Suppressor macrophage (primary cell): ENCODE measurements at places on chromosomes 5 and 9.

GRCh38 chr9:12640016-12640587 lies 53.1 kb upstream of the TYRP1 start:
- no peak for DNase-seq

- no peak for DNase-seq
These were observed 12.5 kb upstream of the NKX2-5 start for GRCh38 chr5:173247510-173247909.

- peak; percentile 7 for DNase-seq
These were observed 74.8 kb downstream of the STK32A start for GRCh38 chr5:147309621-147310020.

- no peak for DNase-seq
These were observed 5.2 kb upstream of the DUSP1 start for GRCh38 chr5:172776235-172776594.

- peak; percentile 80 for DNase-seq
These were observed 24.9 kb downstream of the PCDHGC5 start for GRCh38 chr5:141513627-141514329.

GRCh38 chr5:180140079-180140554 lies 68.6 kb upstream of the RNF130 start:
- no peak for DNase-seq

DNA sequence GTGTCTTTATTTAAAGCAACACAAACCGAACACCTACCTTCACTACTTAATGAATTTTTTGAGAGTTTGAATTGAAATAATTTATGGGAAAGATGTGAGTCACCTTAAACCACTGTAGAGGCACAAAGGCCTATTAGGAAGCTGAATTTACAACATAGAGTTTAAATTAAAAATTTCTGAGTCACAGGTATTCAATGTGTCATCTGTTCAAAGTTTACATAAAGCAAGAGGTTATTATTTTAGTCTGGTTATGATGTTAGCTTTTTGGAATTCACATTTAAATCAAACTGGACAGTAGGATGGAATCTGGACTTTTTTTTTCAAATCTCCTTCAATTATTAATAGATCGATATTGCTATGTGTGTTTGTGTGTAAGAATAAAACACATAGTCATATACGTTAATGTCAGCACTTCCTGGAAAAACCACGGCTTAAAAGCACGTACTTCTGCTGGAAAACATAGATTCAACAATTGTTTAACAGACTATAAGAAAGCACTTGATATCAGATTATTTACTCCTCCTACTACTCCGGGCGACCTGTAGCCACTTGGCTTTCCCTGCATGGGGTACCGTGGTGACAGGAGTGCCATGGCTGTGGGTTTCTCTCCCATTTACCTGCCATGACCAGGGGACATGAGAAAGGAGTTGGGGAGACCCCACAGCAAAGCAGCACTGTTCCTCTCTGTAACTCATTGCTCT lies 638.6 kb downstream of the SEMA5A start:
- DNase-seq = no peak

GRCh38 chr9:95026148-95026524 lies 291.4 kb downstream of the FANCC start:
- DNase-seq = no peak

DNA sequence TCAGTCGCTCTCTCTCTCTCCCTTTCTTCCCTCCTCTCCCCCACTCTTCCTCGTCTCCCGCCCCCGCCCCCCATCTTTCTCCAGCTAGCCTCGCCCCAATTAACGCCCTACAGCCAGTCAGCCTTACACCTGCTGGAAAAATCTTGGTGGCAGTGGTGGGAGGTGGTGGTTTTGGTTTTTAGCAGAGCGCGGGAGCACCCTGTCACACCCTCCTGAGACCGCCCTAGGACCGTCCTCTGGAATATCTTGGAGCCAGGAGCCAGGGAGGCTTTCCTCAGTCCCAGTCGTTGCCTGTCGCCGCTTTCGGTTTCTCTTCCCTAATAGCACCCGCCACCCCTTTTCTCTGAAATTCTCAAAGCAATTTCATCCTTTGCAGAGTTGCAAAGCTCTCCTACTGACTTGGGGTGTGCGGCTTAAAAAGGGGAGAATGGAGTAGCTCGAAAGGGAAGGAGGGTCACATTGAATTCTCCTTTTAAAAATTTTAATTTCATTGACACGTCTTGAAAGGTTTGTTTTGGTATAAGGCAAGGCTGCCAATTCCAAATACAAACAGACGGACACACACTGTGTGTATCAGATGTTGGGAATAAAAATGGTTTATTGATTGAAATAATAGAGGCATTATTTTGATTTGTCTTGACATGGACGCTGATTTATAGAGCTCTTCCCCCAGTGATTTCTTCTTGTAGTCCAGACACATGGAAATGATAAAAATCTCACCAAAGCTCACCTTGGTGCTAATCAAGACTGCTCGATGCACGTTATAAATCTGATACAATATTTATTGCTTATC lies 301.3 kb downstream of the PARP8 start:
- DNase-seq = peak; percentile 49

DNA sequence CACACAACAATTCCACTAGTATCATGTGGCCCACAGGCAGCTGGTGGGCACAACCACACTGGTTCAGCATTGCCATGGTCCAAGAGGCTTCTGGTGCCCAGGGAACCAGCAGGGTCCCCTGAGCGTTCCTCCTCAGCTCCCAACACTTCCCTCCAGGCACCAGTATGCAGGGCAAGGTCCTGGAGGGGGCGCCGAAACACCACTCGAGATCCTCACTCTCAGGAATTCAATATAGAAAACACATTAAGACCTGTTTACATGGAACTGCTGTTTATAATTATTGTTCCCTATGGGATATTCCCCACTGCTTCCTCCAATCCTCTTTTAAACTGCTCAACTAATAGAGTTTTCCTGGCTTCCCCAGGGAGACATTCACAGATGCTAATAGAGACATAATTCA lies 91.9 kb upstream of the GABRP start:
- DNase-seq = no peak

GRCh38 chr5:134290443-134290842 lies 64.6 kb upstream of the PPP2CA start:
- DNase-seq = no peak

DNA sequence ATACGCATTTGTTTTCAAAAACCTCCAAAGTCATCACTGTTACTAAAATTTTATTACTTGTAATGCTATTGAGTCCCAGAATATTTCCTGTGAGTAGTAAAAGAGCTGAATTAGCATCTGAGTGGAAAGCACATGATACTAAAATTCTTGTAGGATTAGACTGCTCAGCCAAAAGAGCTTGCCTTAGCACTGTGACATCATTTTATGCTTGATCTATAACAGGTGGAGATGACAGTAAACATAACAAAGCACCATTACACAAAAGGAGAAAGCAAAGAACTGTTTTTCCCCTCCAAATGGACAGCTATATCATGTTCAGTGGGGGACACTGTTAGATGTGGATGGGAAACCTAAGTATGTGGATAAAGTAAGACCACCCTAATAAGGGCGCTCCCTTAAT lies 5.8 kb upstream of the JAK2 start:
- DNase-seq = peak; percentile 32

DNA sequence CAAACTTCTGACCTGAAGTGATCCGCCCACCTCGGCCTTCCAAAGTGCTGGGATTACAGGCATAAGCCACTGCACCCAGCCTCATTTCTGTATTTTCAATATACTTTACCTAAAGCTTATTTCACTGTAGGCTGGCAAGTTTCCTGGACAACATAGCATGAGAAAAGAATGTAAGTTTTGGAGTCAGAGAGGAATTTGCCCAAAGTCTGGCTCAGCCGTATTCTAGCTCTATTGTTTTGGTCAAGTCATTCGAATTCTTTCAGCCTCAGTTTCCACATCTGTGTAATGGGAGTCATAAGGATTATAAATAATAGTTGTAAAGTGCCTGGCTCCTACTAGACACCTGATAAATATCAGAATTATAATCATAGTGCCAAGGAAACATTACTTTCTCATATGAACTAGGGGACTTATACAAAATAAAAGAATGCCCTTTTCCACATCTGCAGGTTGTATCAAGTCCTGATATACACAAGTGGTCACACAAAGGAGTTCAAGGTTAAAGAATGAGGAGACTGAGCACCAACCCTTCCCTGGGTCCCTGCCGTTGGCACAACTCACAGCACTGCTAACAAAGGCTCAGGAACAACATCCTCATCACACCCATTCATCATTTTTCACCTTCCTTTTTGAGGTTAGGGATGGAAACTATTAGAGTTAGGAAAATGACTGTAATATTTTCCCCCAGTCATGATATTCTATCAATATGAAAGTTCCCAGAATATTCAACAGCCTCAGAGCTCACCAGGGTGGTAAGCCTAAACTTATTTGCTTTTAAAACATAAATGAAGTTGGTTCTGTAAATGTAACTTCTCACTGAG lies 34.6 kb upstream of the RAI14 start:
- no peak for DNase-seq

- no peak for DNase-seq
These were observed 124.3 kb downstream of the TLR4 start for GRCh38 chr9:117828466-117828865.

DNA sequence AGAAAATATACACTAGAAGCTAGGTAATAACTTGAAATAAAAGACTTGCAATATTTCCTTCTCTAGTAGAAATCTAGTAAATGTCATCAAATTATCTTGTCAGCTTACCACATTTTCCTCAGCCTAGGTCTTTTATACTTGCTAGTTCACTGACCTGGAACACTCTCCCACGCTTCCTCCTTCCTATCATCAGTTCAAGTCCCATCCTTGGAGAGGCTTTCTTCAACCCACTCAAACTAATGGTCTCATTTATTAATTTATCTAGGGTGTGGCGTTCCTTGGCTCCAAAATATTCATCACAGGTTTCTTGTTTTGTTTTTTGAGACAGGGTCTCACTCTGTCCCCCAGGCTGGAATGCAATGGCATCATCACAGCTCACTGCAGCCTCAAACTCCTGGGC lies 2.9 kb downstream of the FAM13B start:
- DNase-seq = peak; percentile 10

DNA sequence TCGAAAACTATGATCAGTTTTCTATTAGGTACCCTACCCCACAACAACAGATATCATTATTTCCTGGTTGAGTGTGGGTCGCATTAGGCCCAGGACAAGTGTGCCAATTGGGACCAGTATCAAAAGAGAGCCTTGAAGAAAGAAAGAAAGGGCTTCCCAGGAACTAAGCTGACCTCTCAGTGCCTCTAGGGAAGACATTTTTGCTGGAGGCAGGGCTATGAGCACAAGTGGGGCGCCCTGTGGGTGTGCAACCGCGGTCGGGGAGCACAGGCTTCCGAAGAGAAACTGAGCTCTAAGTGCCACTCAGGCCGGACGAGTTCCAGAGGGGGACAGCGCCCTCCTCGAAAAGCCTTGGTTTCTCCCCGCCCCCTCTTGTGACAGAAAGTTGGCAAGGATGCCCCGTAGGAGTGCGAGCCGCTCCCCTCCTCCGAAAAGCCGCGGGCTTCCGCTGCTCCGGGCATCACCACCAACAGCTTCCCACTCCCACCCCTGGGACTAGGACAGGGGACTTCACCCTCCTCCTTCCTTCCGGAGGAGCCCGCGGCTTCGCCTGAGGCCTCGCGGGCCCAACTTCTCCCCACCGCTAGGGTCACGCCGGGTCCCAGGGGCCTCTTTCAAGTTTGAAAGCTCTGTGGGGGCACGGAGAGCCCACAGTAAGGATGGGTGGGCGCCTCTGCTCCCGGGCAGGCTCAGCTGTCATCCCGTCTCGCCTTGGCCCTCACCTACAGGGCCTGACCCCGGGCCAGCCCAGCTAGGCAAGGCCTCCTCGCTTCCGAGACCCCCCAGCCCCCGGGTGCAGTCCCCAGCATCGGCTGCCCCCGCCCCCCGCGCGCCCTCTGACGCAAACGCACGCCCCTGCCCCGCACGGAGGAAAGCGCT lies 2.0 kb downstream of the NR2F1-AS1 start:
- DNase-seq = no peak

DNA sequence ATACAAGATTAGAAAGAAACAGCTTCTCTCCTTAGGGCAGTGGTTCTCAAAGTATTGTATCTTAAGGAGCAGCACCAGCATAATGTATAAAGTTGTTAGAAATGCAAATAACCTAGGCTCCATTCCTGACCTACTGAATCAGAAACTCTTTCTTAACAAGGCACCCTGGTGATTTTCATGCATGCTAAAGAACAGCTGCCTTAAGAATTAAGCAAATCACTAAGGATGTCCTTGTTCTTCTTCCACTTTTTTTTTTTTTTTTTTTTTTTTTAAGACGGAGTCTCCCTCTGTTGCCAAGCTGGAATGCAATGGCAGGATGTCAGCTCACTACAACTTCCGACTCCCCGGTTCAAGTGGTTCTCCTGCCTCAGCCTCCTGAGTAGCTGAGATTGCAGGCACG lies 1095.2 kb upstream of the EDIL3 start:
- no peak for DNase-seq

DNA sequence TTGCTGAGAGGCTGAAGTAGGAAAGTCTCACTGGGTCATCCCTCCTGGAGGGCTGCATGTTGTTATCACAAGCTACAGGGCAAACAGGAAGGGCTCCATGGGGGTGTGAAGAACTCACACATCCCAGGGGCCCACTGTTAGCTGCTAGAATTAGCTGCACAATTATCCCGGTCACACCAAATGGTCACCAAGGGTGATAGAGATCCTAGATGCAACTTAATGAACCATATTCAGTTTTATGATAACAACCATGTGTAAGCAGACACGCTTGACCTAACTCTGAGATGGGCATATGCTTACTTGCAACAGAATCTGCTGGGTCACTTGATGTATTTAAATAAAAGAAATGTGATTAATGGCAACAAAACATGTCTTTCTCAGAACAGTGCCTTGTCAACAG lies 143.5 kb upstream of the C6 start:
- DNase-seq = no peak

- no peak for DNase-seq
These were observed 35.7 kb upstream of the NTNG2 start for GRCh38 chr9:132125944-132126679.

GRCh38 chr5:138303372-138303771 lies 28.2 kb downstream of the CDC25C start:
- no peak for DNase-seq

- DNase-seq = no peak
These were observed 101.2 kb downstream of the LIX1 start for GRCh38 chr5:97041239-97041638.

DNA sequence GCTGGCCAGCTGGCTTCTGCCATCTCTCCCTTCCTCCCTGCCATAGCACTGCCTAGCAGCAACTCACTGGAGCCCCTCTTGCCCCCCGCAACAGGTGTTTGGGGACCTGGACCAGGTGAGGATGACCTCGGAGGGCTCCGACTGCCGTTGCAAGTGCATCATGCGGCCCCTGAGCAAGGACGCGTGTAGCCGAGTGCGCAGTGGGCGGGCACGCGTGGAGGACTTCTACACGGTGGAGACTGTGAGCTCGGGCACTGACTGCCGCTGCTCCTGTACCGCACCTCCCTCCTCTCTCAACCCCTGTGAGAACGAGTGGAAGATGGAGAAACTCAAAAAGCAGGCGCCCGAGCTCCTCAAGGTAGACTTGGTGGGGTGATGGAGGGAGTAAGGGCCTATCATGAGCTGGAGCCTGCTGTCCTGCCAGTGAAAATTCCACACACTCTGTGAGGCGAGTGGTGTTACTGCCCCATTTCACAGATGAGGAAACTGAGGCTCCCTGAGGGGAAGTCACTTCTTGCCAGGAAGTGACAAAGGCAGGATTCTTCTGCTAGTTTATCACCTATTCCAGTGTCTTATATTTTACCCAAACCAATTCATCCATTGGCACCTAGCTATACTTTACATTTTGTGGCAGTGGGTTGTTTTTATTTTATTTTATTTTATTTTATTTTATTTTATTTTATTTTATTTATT lies 10.1 kb downstream of the OLFML2A start:
- DNase-seq = no peak

GRCh38 chr9:2065704-2066103 lies 50.6 kb downstream of the SMARCA2 start:
- DNase-seq = no peak
